ENCODE measurements at places on chromosomes 6 and 20.

GRCh38 chr6:149615805-149616204, 32.7 kb downstream of the KATNA1 start:
- DNase-seq: no peak

GRCh38 chr6:37160922-37161778, 8.8 kb upstream of the PIM1 start:
- no peak for DNase-seq

DNA sequence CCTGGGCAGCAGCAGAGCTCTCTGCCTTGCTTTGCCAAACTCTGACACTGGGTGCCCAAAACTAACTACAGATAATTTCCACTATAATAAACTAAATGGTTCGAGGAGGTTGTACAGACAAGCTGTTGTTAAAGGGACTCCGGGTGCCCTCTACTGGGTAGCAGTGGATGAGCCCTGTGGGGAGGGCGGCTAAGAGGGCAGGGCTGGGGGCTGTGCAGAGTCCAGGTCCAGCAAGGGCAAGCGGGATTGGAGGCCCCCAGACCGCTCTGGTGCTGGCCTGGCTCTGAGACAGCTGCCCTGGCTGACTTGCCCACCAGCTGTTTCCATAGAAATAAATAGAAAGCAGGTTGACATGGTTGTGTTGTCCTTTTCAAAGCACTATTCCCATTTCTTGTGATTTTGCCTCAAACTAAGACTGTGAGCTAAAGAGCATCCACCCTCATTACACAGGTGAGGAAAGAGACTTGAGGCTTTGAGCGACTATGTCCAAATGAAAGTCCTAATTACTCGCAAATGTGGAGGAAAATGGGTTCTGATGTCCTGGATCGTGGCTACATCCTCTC, 167.6 kb upstream of the CST7 start:
- DNase-seq: no peak

- DNase-seq: no peak
These were observed 339.7 kb downstream of the PRKN start for GRCh38 chr6:162387718-162388382.

DNA sequence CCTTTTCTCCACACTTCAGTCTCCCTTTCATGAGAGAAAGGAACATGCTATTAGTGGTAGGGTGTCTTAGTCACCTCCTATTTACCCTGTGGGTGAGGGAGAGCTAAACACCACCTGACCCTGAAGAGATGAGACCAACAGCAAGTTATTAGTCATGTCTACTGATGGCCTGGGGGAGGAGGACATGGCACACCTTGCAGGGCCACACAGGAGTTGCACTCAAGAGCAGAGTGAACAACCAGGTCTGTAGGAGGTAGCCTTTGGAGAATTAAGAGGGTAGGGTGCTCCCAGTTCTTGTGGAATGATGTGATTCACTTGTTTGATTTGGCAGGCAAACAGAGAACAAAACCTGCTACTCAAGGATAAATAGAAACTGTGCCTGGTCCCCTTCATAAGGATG, 82.7 kb upstream of the FABP7 start:
- no peak for DNase-seq

GRCh38 chr6:79635232-79635543, 4.1 kb downstream of the SH3BGRL2 start:
- DNase-seq: no peak

- no peak for DNase-seq
These were observed 112.1 kb downstream of the DLL1 start for GRCh38 chr6:170178561-170179477.

- DNase-seq: no peak
These were observed 67.4 kb upstream of the HINT3 start for GRCh38 chr6:125888989-125889656.

DNA sequence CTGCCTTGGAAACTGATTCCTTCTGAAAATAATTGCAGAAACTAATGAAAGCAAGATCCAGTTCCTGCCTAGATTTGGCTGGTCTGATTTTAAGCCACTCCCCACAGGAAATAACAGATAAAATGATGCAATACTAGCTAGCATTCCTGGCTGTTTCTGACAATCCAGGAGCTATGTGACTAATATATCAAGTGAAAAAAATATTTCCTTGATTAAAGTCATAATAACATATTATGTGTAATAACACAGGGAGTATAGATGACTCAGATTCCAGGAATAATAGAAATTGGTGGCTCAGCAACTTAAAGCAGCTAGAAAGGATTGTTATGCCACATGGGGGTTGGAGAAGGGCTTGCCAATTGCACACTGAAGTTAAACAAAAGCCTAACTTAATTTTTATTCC, 182.7 kb upstream of the SALL4 start:
- no peak for DNase-seq

- no peak for DNase-seq
These were observed 1192.3 kb upstream of the GJE1 start for GRCh38 chr6:140940251-140940925.

- DNase-seq: no peak
These were observed 72.2 kb upstream of the NAA20 start for GRCh38 chr20:19944772-19945459.

GRCh38 chr20:437787-438486, 24.4 kb downstream of the TBC1D20 start:
- no peak for DNase-seq

DNA sequence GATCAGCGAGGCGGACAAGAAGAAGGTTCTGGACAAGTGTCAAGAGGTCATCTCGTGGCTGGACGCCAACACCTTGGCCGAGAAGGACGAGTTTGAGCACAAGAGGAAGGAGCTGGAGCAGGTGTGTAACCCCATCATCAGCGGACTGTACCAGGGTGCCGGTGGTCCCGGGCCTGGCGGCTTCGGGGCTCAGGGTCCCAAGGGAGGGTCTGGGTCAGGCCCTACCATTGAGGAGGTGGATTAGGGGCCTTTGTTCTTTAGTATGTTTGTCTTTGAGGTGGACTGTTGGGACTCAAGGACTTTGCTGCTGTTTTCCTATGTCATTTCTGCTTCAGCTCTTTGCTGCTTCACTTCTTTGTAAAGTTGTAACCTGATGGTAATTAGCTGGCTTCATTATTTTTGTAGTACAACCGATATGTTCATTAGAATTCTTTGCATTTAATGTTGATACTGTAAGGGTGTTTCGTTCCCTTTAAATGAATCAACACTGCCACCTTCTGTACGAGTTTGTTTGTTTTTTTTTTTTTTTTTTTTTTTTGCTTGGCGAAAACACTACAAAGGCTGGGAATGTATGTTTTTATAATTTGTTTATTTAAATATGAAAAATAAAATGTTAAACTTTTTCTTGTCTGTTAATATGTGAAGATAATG, 2.2 kb downstream of the HSPA1B start:
- DNase-seq: no peak

DNA sequence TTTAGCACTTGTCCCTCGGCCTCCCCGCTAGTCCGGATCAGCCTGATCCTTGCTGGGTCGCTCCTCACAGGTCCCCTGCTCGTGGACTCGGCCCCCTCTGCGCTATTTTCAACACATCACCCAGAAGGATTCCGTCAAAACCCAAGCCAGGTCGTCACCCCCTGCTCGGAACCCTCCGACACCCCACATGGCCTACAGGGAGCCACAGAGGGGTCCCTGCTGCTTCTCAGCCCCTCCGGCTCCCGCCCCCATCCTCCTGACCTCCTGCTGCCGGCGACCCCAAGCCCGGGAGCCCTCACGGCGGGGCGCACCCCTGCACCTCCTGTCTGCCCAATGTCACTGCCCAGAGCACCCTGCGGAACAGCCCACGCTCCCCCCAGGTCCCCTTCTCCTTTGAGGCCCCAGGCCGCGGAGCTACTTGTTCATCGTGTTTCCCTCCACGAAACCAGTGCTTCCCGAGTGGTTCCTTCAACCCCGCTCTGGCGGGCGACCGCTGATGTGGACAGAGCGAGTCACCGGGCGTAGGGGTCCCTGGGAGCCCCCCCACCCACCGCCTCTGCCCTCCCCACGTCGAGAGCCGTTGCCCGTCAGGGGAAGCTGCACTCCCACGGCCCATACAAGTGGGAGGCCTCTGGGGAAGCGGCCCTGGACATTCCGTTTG, 638 bp upstream of the MYL9 start:
- DNase-seq: no peak

DNA sequence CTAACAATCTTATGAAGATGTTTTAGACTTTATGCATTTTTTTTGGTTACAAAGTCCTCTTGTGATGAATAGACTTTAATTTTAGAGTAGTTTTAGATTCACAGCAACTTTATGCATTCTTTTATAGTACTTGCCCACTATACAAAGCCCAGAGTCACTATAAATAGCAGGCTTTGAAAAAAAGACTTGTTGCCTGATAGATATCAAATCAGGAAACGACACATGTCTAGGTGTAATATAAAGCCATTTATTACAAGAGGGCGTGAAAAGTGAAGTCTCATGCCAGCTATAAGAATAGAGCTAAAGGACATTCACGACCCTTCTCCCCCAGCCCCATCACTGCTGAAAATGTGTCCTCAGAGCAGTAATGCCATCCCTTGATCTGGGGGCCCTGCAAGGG, 78.0 kb upstream of the MRPS10 start:
- DNase-seq: no peak

- no peak for DNase-seq
These were observed 27.3 kb downstream of the RAMACL start for GRCh38 chr6:166559211-166559610.

GRCh38 chr6:119201480-119201879, 123.0 kb upstream of the FAM184A start:
- no peak for DNase-seq

- no peak for DNase-seq
These were observed 328.4 kb downstream of the DHX35 start for GRCh38 chr20:39290575-39290974.

DNA sequence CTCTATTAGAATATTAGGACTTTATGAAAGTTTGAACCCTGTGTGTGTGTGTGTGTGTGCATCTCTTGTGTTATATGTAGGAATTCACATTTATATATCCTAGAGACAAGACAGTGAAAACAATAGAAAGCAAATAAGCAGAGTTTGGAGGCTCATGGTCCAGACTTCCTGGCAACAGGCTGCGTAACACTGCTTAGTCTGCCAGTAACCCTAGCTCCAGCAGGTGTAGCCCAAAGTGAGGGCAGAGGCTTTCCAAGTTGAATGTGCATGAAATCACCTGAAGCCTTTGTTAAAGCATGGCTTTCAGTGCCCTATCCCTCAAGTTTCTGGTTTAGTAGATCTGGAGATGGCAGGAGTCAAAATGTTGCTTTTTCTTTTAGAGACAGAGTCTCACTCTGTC, 569.9 kb downstream of the KIF16B start:
- no peak for DNase-seq

DNA sequence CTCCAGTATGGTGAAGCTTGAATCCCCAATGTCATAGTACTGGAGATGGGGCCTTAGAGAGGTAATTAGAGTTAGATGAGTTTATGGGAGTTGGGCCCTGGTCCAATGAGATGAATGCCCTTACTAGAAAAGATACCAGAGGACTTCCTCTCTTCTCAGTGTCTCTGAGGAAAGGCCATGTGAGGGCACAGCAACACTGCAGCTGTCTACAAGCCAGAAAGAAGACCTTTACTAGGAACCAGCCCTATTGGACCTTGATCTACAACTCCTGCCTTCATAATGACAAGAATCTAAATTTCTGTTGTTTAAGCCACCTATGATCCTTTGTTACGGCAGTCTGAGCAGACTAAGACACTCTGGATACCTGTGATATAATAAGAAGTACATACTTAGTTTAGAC, 31.4 kb upstream of the AKAP7 start:
- no peak for DNase-seq

GRCh38 chr6:106858653-106859092, 115.9 kb downstream of the CD24 start:
- no peak for DNase-seq

GRCh38 chr6:30259140-30260035, 46.2 kb upstream of the TRIM26 start:
- peak; percentile 62 for DNase-seq

- no peak for DNase-seq
These were observed 20.9 kb downstream of the COL9A3 start for GRCh38 chr20:62837790-62838127.

DNA sequence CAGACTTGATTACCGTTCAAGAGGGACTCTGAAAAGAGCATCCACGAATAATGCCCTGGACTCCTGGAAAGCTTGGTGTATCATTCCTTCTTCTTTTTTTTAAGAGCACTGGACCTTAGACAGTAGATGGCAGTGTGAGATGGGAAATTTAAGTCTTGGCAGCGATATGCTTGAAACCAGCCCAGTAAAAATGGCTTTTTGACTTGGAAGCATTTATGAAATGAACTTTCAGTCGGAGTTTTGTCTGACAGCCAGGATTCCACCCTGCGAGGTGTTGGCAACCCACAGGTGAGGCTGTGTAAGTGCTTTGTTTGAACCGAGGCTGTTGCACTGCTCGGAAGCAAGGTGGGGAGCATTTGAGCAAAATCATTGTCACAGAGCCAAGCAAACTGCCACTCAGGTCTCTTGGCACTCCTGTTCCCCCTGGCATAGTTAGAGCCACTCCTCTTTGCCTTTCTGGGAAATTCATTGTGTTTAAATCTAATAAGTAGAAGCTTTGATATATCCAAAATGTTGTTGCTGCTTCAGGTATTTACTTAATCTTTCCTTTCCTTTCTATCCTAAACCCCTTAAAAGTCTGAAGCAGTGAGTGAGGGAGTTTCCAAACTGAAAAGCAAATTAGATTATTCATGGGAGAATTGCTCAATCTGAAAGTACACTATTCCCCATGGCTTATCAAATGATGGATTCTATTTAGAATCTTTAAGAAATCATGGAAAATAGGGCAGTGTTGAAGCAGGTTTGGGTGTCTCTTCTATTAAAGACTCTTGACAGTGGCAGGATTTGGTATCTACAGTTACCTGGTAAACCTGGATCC, 272.8 kb upstream of the SLC35B3 start:
- no peak for DNase-seq

DNA sequence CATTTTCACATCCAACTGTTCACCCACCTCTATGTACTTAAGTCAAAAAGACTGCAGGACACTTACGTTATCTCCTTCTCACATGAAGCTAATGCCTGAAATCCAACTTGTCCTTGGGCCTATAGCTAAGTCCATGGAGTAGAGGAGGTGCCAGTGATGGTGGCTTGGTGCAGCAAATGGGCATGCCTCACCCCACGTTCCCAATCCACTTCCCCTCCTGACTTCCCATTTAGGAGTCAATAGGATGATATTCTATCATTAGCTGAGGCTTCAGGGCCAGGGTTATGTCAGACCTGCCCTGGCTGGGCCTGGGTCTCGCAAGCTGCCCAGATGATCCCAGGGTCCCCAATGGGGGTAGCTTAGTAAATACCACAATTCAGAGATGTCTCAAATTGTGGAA, 410.4 kb downstream of the MAFB start:
- no peak for DNase-seq

GRCh38 chr6:25431306-25431974, 152.3 kb downstream of the CARMIL1 start:
- DNase-seq: no peak

DNA sequence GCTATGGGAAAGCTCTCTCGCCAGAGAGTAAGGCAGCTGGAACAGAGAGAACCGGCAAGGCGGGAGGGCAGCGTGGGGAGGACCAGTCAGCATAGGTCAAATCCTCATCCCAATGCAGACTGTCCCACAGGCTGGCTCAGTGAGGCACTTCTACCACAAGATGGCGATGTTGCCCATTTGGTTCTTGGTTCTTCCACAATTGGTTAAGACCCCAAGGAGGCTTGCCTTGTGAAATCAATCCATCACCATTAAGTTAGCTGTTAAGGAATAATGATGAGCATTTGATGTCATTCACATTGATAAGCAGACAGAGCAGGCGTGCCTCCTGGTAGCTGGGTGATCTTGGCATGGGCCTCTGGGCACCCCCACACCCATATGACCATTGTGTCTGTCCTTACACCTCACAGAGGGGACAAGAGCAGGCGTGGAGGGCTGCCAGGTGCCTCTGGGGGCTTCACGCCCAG, 2.4 kb downstream of the CSTL1 start:
- peak; percentile 59 for DNase-seq

- DNase-seq: no peak
These were observed 71.3 kb upstream of the EYA2 start for GRCh38 chr20:46823271-46823751.

All from GM12892 (cell line).